HS-27A (cell line): ENCODE measurements at places on chromosomes 7 and 10.

DNA sequence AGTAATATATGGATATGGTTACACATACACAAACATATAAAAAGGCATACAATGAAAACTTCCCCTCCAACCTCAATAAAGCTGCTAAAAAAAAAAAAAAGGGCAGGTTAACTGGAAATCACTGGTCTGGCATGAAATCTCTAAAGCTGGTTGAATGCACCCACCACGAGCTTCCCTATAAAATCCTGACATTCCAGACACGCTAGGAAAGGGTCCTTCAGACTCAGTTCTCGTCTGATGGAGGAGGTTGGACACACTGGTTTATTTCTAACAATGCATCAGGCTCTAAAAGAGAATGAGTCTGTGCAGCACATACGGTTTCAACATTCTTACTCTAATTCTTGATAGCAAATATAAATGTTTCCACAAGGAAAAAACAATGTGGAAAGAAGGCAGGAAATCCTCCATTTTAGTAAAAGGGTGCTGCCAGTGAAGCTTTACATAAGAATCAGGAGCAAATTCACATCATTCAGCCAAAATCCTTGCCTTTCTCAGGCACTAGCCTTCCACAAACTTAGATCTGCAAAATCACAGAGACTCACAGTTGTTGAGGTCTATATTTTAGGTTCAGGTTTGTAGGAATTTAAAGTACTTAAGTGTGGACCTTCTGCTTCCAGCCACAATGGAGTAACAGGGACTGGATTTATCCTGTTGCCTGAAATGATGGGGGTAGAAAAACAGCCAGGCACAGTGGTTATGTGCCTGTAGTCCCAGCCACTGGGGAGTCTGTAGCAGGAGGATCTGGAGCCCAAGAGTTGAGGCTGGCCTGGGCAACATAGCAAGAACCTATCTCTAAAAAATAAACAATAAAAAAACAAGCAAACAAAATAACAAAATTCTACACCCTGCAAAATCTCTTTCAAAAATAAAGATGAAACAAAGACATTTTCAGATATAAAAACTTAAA is 73.5 kb downstream of the CYTH3 start:
- no peak for DNase-seq

DNA sequence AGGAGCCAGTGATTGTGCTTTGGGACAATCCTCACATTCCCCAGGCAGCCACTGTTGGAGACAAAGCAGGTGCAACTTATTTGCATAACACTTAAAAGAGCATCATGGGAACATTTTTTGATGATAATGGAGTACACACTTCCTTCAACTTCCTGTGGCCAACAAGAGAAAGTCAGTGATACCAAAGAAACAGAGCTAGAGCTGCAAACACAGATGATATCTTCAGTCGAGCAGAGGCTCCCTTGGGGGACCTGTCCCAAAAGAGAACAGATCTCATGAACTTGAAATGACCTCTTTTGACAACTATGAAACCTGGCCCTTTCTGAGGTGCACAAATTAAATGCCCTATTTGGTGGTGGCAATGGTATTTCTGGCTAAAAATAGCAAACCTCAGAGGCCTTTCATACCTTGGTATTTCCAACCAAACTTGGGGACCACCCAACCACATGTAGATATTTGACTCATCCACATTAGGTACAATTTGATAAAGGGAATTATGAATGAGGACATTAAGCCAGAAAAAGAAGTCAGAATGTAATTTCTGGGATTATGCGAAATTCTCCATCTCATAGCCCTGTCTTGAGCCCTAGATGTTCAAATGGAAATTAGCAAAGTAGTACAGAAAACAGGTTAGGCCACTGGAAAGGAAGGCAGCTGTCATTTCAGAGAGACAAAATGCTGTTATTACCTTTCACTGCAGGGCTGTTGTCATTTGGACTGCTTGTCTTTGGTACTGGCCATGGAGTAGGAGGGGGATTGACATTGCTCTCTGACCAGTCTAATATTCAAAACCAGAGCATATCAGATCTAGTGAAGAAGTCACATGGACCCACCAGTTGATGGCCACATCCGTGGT is 146.2 kb downstream of the ICA1 start:
- no peak for DNase-seq

DNA sequence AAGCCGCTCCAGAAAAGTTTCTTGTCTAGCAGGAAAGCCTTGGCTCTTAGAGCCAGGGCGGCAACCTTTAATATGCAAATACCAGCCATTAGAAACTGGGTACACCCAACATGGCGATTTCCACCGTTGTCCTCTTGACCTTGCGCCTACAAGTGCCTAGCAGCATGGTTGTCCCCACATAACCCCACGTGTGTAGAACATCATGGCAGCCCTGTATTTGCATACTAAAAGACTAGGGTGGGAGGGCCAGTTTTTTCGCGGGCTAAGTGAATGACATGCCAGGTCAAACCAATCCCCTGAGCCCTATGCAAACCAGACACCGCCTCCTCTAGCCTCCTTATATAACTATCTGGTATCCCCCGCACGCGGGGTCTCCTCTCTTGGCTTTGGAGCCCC is 58.4 kb upstream of the FZD8 start:
- DNase-seq, result no peak

GRCh38 chr7:133804127-133804526 is 323.0 kb upstream of the LRGUK start:
- no peak for DNase-seq

DNA sequence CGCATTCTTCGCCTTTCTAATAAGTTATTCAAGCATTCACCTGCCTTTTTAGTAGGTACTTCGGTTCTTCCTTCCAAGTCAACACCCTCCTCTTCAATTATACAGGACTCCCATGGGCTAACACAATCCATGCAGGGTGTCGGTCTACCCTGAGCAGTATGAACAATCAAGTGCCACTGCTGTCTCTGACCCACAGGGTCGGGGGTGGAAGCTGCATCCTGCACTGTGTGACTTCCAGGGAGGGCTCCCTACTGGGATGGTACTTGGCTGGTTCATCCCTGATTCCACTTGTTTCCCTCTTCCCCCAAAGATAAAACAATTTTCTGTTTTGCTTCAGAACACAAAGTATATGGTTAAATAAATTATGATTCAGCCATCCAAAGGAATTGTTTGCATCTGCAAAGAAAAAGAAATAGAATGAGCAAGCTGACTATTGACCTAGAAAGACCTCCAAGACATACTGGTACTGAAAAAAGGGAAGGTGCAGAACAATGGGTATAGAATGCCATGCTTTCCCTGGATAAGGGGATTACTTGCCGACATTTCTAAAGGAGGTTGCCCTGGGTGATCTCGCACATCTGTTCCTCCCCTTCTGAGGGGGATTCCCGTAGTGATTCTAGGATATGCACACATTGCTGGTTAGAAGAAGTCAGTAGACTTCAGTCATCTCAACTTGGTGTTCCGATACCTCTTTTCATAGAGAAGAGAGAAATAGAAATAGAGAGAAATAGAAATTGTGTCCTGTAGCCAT is 89.1 kb upstream of the AGR3 start:
- no peak for DNase-seq

DNA sequence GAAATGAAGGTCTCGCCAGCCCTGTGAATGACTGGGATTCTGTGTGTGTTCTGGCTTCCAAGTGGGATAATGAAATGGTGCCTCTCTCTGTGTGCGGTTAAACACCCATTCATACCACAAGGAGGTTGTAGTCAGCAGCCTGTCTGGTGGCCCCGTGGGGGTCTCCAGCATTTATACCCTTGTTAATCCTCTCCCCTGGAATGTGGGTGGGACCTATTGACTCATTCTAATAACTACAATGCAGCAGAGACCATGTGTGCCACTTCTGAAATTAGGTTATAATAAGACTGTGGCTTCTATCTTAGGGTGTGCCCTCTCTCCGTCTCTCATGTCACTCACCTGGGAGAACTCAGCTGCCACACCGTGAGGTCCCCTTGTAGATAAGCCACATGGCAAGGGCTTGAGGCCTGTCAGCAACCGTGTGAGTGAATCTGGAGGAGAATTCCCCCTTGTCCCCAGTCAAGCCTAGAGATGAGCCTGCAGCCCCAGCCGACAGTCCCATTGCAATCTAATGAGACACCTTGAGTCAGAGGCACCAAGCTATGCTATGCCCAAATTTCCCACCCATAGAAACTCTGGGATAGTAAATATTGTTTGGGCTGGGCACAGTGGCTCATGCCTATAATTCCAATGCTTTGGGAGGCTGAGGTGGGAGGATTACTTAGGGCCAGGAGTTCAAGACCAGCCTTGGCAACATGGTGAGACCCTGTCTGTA is 106.8 kb downstream of the GALNT17 start:
- no peak for DNase-seq

DNA sequence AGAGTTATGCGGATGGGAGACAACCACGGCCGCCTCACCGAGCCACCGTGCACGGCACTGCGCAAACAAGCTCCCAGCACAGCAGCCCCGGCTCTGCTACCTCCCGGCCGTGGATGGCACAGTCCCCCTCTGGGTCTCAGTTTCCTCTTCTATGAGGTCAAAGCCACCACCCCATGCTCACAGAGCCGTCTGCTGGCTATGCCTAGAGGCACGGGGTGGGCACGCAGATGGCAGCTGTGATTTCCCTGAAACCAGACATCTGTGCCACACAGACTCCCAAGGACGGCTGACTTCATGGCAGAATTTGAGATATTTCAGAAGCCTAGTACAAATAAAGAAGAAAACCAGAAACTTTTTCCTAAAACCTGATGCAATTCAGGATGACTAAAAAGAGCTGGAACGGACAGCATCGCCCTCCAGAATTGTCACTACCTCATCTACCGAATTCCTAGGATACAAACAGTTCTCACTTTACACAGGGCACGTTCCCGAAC is 73.2 kb downstream of the AMZ1 start:
- no peak for DNase-seq

DNA sequence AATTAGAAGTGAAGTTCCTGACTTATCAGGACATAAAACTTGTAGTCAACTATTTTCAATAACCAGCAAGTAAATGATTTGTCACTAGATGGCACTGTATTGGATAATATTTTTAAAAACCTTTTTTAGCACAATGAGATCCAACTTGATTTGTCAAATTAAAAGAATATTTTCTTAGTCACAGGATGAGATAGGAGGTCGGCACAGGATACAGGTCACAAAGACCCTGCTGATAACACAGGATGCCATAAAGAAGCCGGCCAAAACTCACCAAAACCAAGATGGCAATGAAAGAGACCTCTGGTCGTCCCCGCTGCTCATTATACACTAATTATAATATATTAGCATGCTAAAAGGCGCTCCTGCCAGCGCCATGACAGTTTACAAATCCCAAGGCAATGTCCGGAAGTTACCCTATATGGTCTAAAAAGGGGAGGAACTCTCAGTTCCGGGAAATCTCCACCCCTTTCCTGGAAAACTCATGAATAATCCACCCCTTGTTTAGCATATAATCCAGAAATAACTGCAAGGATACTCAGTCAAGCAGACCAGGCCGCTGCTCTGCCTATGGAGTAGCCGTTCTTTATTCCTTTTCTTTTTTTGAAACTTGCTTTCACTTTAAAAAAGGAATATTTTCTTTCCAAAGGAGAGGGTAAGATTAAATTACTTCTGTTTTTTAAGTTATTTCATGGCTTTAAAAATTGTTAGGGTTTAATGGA is 255.7 kb upstream of the MKLN1 start:
- peak; percentile 80 for DNase-seq

GRCh38 chr10:89216056-89216455 is 8.9 kb upstream of the CH25H start:
- no peak for DNase-seq

DNA sequence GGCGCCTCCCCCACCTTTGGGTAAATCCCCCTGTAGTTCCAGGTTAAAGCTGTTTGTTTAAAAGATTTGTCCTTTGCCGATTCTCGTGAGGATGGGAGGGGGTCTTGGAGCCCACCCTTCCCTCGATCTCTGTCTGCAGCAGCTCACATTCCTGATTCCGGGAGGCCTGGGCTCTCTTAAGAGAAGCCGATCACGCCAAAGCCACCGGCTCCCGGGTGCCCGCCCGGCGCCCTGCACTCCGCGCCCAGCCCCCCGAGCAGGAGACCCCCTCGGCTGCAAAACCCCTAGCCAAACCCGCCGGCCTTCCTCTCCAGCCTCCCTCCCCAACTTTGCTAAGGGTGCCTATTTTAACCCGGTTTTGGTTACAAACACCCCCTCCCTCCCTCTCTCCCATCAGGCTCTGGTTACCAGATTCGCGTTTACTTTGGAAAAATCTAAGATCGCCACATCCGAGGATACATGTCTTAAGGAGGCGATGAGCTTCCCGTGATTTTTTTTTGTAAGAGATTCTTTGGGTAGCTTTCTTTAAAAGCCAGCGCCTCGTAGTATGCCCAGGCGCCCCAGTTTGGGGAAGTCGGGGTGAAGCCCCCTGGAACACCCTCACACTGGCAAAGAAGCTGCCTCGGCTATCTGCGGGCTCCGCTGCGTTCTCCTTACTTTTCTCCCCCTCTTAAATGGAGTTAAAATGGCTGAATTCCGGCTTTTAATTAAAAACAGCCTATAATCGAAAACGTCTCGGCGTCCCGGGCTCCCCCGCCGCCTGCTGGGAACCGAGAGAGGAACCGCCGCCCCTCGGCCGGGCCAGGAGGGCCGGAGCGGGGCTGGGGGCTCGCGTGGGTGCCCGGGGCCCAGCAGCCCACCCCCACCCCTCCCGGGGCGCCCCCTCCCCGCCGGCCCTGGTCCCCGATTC is 983 bp downstream of the TNRC18 start:
- no peak for DNase-seq

GRCh38 chr10:92829042-92829785 is 19.1 kb upstream of the EXOC6 start:
- DNase-seq, result no peak

DNA sequence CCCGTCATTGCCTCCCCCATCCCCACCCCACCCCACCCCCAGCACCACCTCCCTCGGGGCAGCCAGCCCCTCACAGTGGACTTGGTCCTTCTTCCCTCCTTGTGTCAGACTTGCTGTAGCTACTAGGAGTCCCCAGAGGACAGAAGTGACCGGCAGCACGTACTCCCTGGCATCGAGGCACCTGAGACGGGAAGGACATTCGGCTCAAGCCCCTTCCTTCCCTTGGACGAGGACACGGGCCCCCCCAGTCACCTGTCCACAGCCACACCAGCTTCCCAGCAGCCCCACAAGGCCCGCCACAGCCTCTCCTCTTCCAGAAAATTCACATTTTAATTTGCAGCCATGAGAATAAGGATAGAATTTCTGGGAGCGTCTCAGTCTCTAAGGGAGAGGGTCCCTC is 267.8 kb upstream of the SHH start:
- no peak for DNase-seq

DNA sequence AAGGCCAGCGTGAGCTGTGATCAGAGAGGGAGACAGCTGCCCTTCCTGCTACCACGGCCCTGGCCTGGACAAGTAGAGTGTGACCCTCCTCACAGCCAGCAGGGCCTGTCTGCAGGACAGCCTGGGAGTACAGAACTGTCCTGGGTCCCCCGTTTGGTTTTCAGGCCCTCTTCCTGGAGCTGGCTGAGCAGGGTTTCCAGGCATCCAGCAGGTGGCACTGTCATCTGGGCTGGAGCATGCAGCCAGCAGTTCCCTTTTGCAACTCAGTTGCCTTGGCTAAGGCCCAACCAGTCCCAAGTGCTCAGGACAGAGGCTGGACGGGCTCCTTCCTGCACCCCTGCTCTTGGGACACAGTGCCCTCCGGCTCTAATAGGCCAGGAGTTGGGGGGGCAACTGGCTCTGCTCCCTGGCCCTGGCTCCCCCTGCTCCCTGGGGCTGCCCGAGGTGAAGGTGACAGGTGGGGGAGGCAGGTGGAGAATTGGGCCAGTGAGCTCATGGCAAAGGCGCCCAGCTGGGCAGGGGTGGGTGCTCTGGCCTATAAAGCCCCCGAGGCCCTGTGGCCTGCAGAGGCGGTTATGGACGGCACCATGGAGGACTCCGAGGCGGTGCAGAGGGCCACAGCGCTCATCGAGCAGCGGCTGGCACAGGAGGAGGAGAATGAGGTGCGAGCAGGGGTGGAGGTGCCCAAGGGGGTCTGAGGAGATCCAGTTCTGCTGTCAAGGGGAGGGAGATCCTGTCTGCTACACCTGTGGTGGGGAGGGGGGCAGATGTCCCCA is at the start of gene ANKRD2:
ANKRD2 (plus strand) TSS at position 566 of the 776 bp plus-strand sequence; CDS start at position 576, 10 bp downstream.
- DNase-seq, result no peak
